ENCODE measurements at places on chromosomes 7 and 10.
A peak's percentile ranks its signal among the peaks of the same experiment; 100 is the strongest.

- DNase-seq, result no peak
Observed at GRCh38 chr10:47078393-47079203, 167.4 kb downstream of the PTPN20 start.

- no peak for DNase-seq
Observed at GRCh38 chr10:88890681-88891381, 10.8 kb downstream of the STAMBPL1 start.

DNA sequence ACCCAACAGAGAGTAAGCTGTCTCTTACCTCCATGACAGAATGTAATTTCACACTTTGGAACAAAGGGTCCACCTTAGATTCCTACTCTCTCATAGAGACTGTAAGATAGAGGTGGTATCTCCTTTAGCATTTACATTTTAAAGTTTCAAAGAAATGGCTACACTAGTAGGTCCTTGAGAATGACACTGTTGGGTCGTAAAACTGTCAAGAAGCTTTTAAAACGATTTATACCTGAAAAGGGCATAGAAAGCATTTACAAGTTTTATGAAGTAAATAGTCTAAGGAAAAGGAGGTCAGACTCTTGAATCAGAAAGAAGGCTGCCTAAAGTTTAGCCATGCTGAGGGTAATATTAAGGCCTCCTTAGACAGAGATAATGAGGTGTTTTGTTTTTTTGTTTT lies 1212.4 kb upstream of the PHF14 start:
- no peak for DNase-seq

DNA sequence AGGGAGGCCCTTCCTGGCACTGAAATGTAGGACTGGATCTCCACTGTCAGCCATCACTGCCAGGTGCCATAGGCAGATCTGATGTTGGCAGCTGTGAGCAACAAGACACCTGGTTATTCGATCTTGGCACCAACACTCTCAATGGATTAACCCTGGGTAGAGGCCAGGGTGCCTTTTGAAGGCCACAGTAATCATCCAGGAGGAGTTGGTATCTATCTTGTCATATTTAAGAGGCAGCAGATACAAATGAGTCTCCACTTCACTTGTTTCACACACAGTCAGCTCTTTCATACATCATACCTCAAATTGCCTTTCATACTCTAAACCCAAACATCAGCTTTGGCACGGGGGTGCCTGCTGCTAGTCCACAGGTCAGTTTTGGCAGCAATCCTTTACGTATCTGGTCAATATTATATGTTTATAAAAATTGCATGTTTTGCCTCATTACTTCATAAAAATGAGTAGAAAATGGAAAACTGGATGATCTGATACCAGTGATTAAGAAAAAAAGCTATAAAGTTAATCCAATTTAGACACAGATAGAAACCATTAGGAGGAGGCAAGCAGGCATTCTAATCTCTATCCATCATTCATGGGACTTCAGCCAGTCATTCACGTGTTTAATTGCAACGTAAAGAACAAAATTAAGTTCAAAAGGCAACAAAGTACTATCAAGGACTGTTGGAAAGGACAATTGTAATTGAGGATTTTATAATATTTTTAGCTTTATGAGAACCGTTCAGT lies 12.7 kb upstream of the CACUL1 start:
- DNase-seq, result no peak

DNA sequence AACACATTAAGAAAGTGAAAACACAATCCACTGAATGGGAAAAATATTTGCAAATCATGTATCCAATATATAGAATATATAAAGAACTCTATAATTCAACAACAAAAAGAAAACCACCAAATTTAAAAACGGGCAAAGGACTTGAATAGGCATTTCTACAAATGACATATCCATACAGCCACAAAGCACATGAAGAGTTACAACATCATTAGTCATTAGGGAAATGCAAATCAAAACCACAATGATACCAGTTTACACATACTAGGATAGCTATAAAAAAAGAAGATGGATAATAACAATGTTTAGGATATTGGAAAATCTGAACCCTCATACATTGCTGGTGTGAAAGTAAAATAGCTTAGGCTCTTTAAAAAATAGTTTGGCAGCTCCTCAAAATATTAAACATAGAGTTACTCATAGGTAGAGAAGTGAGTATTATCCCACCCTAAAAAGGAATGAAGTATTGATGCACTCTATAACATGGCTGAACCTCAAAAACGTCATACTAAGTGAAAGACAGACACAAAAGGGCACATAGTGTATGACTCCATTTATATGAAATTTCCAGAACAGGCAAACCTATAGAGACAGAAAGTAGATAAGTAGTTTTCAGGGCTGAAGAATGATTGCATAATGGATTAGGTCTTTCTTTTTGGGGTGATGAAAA lies 4.5 kb downstream of the ZPBP start:
- no peak for DNase-seq

- peak; percentile 19 for DNase-seq
Observed at GRCh38 chr10:51074238-51075028, at the start of gene PRKG1. PRKG1 (plus strand) TSS chr10:51074487.

DNA sequence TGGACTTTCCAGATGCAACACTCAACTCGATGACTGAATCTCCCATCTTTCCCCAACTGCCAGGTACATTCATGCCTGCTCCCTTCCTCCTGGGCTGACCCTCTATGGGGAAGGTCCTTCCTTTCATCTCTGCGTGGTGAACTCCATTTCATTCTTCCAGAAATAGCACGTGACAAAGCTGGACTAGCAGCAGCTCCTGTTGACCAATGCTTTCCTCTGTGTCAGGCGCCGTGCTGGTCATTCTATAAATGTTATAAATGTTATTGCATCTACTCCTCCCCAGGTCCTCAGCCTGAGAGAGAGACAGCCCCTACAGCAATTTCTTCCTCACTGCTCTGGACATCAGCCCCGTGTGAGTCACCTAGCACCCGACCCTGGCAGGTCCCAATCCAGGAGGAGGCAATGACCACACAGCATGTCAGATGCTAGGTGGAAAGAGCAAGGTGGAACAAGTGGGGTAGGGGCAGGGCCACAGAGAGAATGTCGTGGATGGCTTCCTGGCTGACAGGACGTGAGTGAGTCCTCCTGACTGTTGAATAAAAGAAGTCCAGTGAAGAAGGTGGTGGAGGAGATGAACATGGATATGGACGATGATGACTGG lies 178.1 kb downstream of the ADAM12 start:
- no peak for DNase-seq

DNA sequence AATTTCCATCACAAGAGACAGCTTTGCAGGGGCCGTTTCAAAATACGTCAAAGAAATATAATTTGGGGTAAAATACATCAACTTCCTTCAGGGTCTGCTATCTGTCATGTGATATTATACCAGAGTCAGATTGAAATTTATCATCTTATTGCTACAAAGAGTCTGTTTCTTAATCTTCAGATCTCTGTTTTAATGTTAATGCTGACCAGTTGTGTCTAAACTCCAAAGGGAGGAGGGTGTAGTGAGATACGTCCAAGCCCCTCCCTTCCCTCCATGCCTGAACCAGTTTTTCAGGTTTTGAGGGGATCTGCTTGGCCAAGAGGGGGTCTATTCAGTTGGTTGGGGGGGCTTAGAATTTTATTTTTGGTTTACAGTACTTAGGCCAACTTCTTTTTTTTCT lies 891.6 kb downstream of the GRM8 start:
- DNase-seq, result no peak

- no peak for DNase-seq
Observed at GRCh38 chr10:127612-128432, 7.4 kb upstream of the ZMYND11 start.
